H1 (cell line): ENCODE measurements at places on chromosomes 6 and 20.

DNA sequence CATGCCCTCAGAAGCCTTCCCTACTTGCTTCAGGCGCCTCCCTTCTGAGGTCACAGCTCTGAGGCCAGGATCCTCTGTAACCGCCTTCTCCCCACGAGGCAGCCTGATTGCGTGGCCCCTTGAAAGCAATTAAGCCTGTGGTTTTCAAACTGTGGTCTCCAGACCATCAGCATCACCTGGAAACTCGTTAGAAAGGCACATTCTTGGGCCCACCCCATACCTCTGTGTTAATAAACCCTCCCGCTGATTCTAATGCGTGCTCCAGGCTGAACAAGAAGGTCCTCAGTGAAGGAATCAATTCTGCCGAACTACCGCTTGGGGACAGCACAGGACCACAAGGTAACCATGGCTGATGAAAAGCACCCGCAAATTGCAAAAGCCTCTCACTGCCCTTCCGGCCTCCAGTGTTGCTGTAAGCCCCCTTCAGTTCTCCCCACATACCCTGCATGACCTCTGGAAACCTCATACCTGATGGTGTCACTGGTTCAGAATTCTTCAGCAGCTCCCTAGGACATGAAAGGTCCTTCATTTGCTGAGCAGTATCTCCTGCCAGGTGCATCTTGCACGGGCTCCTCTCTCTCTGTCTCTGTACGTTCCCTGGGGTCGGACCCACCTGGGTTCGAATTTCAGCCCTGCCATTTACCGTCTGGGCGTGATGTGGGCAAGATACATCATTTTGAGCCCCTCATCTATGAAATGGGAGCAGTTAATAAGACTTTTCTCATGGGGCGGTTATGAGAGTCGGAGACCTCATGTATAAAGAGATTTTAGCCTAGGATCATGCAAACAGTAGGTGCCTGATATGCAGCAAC, 93.3 kb upstream of the RNF24 start:
- DNase-seq = peak; percentile 74

DNA sequence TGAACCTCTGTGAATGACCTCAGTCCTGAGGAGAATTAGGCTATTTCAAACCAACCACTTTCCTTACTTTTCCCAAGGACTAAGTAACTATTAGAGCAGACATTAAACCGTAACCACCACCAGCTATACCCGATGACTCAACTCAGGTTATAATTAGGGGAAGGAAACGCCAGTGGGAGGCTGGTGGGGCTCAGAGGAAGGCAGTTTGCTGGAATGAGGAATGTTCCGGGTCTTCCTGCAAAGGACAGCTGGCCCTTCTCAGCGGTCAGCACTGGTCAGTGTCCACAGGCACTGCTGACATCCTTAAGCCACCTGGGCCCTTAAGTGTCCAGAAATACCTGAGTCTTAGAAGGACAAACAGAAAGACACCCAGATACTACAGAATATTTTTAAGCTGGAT, 515.2 kb downstream of the MAFB start:
- DNase-seq = no peak

DNA sequence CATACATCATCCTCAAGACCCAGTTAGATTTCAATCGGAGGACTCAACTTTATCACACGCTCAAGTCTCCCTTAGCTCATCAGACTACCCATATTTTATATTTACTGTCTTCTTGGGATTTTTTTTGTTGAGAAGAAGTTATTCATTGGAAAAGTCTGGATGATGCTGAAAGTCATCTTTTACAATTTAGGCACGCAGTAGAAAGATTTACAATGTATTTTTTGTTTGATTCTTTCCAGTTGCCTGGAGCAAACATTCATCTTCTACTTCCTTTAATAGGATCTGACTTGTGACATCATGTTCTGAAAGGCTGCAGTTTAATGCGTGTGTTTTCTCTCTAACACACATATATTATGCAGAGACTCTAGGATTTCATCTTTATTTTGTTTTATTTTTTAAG, 235.7 kb downstream of the DOK5 start:
- DNase-seq = no peak

- DNase-seq = no peak
These were observed 18.1 kb upstream of the NOX3 start for GRCh38 chr6:155473741-155474140.

DNA sequence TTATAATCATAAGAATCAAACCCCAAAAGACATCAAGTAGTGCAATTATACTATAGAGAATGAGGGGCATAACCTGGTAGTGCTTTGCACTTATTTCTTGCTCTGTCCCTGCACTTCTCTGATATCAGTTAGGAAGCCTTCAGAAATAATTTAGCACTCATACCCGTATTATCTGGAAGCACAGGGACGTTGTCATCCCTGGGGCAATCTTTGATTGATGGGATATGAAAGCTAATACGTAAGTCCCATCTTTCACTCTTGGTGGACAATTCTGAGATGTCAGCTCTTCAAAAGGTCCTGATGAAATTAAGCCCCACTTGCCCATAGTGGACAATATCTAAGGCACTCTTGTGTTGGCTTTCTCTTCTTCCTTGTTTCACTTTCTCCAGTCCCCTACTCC, 144.9 kb downstream of the HACE1 start:
- no peak for DNase-seq

DNA sequence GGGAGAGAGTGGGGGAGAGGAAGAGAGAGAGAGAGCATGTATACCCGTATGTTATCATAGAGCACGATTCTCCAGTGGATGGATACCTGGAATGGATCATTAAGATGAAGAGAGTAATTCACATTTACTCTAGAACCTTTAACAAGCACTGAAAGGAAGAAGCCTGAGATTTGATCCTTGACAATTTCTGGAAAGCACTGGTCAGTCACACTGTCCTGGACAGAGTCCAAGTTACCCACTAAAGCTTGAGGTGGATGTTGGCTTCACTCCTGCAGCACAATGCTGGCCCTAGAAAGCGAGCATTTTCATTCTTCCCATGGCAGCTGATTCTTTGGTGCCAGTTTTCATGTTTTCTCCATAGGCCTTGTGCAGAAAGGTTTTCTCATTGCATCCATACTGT, 25.6 kb downstream of the NFYA start:
- no peak for DNase-seq
